Activated CD8-positive, alpha-beta memory T cell treated with anti-CD3 and anti-CD28 coated beads, Interleukin-2, amount 10 ng/mL, durations not matched to agents 7 days and 5 days (primary cell): ENCODE measurements at places on chromosomes 1 and 21. TPM values are rescaled to one million over a fixed set of nuclear protein-coding genes. Genes with fewer than 3 reads are reported as not detected.

- no peak overlapping the region for H3K4me3 ChIP-seq
- H3K27me3 ChIP-seq, result peaks cover 16% of the 10 kb centered on the region
- H3K27ac ChIP-seq, result no peak overlapping the region
- no peak for DNase-seq
- no peaks in the 10 kb centered on the region for H3K4me1 ChIP-seq
Measured at GRCh38 chr1:207421078-207421477, 33.0 kb upstream of the CR2 start.

- peaks cover 11% of the 10 kb centered on the region for H3K4me1 ChIP-seq
- DNase-seq, result no peak
- H3K36me3 ChIP-seq, result no peaks in the 10 kb centered on the region
- H3K4me3 ChIP-seq, result no peak overlapping the region
Measured at GRCh38 chr1:58738876-58739275, 39.0 kb upstream of the MYSM1 start.

The CA6 gene
- total RNA-seq, result 4.8 TPM

DNA sequence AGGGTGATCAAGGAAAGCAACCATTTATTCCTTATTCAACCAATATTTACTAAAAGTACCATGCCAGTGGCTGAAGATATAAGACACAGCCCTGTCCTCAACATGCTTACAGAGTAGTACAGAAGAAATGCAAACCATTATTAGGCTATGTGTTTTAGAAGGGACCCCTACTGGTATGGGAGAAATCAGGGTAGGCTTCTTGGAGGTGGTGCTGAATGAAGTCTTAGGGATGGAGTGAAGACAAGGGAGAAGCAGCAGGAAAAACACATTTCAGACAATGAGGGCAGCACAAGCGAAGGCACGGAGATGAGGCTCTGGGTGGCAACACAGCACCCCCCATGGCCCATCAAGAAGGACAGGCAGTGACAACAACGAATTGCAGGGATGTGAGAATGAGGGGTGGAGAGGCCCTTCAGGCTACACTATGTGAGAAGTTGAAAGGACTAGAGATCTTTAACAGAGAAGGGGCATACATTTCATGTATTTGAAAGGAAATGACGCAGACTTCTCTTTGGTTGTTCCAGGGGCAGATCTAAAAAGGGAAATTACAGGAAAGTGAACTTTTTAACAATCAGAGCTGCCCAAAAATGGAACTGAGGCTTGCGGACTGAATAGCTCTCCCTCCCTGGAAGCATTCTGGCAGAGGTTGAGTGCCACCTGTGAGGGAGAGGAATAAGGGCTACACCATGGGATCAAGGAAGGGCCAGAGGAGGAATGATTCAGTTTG, 16.8 kb upstream of the CD58 start:
- H3K36me3 ChIP-seq, result no peaks in the 10 kb centered on the region
- H3K27ac ChIP-seq, result no peak overlapping the region
- DNase-seq, result no peak
- no peaks in the 10 kb centered on the region for H3K27me3 ChIP-seq

GRCh38 chr21:34219334-34220060, 144.3 kb upstream of the KCNE2 start:
- H3K4me1 ChIP-seq, result no peaks in the 10 kb centered on the region
- no peak overlapping the region for H3K27ac ChIP-seq
- DNase-seq, result no peak
- H3K27me3 ChIP-seq, result no peaks in the 10 kb centered on the region

The TDRD10 gene
- total RNA-seq, result not detected

DNA sequence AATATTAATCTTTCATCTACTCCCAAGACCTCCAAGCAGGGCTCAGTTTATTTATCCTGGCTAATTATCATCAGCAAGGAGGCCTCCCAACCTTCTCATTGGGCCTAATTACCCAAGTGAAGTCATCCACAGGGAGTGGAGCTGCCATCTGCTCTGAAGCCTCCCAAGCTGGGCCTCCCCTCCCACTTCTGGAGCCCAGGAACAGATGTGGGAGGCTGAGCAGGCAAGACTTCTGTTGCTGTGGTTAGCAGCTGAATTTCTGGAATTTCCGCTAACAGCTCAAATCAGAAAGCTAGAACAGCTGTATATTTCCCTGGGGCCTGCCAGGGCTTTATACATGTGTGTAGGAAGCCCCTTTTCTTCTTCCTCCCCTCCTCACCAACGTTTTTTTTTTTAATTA, 127.5 kb downstream of the UCK2 start:
- no peak for DNase-seq
- no peak overlapping the region for H3K27ac ChIP-seq
- no peaks in the 10 kb centered on the region for H3K36me3 ChIP-seq

The FAM131C gene
- 0.91 TPM for total RNA-seq

DNA sequence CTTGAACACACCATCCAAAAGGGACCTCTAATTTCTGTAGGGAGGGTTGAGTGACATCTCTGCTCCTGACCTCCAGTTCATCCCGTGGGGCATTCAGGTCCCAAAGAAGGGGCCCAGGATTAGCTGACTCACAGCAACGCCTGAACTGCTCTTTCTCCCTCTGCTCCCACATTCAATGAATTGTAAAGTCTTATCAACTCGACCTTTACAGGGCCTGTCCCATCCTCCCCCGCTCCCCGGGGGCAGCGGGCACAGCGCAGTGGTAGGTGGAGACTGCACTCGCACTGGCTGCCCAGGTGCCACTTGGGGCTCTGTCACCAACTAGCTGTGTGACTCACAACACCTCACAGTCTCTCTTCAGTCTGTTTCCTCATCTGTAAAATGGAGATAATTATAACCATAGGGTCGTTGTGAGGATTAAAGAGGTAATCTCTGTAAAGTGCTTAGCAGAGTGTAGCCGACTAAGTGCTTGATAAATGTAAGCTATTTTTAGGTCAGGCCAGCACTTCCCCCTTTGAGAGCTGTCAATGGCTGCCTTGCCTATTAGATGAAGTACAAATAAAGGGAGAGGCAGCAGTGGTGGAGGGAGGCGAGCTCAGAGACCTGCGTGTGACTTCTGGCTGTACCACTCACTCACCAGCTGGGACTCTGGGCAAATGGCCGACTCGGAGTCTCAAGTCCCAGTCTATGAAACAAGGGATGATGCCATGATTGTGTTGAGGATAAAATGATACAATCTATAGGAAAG, 637 bp upstream of the MYBPHL start:
- no peaks in the 10 kb centered on the region for H3K36me3 ChIP-seq
- H3K27ac ChIP-seq, result no peak overlapping the region
- H3K4me1 ChIP-seq, result no peaks in the 10 kb centered on the region
- DNase-seq, result no peak
- H3K4me3 ChIP-seq, result no peak overlapping the region

The RBP7 gene
- total RNA-seq, result not detected
